Posterior cingulate gyrus (tissue), 11 donors: ENCODE measurements at places on chromosomes 5 and 9.

- DNase-seq: no peak
These were observed 15.1 kb downstream of the PRDM9 start for GRCh38 chr5:23522553-23522952.

DNA sequence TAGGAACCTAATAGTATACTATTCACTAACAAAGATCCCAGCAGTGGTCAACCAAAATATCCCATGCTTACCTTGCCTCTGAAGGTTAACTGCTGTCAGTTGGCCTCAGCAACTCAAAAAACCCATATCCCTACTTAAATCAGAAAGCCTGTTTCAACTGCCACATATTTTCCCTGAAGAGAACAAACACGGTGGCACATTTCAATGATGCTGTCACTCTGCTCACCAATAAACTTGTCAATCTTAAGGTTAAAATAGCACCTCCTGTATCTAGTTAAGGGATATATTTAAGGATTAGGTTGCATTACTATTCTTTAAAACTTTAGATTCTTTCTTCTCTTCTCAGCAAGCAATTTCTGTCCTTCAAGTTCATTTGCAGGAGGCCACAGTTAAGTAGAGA lies 986.9 kb downstream of the CDH18 start:
- no peak for DNase-seq

DNA sequence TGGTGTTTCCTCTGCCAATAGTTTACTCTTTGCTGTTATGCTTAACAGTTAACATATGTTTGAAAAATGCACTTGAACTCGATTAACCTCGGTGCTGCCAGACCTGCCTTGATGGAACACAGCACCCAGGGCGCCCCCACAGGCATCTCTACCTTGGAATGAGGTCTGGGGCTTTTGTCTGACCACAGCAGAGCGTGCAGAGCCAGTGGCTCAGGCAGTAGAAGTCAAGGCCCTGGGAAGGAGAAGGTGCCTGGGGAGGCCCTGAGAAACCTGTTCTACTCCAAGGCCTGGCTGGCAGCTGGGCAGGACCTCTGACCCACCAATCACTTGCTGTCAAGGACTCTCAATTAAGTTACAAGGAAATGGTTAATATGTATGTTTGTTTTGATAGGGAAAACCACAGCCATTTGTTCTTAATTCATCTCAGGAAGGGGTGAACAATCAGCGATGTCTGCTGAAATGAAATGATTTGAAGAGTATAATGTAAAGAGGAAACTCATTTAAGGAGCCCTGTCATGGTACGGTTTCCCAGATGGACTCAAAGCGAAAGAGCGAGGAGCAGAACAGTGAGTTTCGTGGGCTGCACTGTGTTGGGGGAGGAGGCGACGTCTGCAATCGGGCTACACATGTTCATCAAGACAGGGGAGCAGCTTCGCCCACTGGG lies 21.9 kb downstream of the MACROH2A1 start:
- DNase-seq: no peak

GRCh38 chr5:60829490-60830266 lies 14.4 kb downstream of the ELOVL7 start:
- DNase-seq: no peak

DNA sequence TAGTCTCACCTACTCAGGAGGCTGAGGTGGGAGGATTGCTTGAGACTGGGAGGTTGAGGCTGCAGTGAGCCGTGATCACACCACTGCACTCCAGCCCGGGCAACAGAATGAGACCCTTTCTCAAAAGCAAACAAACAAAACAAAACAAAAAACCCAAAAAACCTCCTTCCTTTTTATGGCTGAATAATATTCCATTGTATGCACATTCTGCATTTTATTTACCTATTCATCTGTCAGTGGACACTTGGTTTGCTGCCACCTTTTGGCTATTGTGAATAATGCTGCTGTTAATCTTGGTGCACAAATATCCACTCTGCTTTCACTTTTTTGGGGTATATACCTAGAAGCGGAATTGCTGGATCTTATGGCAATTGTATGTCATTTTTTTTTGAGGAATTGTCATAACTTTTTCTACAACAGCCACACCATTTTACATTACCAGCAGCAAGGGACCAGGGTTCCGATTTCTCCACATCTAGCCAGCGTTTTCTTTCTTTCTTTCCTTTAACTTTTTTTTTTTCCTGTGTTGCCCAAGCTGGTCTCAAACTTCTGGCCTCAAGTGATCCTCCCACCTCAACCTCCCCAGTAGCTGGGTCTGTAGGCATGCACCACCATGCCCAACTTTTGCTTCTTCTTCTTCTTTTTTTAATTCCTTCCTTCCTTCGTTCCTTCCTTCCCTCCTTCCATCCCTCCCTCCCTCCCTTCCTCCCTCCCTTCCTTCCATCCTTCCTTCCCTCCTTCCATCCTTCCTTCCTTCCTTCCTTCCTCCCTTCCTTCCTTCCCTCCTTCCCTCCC lies 30.6 kb downstream of the NKX2-5 start:
- no peak for DNase-seq

DNA sequence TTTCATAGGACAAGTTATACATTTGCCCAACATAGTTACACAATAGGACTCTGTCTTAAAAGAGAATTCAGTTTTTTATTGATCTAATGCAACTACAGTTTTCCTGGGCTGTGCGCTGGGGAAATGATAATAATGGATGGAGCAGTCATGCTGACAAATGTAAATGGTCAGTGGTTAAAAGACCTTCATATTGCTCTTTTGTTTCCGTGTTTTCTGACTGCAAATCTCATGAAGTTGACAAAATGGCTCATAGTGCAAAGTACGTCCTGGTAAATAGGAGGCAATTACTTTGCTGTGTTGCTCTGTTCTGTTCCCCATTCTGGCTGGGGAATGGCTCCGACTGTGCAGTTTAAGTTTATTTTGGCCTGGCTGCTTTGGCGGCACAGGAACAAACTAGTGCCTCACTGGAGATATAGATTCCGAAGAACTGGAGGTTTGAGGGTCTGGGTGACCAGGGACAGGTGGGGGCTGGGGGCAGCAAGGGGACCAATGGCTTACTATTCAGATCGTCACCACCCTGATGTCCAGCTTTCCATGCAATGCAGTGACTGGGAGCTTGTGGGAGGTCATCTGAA lies 54.3 kb downstream of the PTTG1 start:
- no peak for DNase-seq

- no peak for DNase-seq
These were observed 59.4 kb downstream of the MED27 start for GRCh38 chr9:132020272-132020671.
